ENCODE measurements at places on chromosomes 13 and 19. TPM values are rescaled to one million over a fixed set of nuclear protein-coding genes. Genes with fewer than 3 reads are reported as not detected.

Gene SLC17A7
- polyA plus RNA-seq = 0.60 TPM

Gene VSTM1
- polyA plus RNA-seq = 0.58 TPM

Gene LDLR
- 1.8 TPM for polyA plus RNA-seq

Gene CEBPA
- 2.6 TPM for polyA plus RNA-seq

Gene TGFB1
- 107 TPM for polyA plus RNA-seq

Gene LGALS14
- not detected for polyA plus RNA-seq

Gene GPR183
- polyA plus RNA-seq = 150 TPM

Gene RXFP2
- not detected for polyA plus RNA-seq

Gene TLE6
- polyA plus RNA-seq = 3.0 TPM

Gene NKG7
- 6.6 TPM for polyA plus RNA-seq

Gene GNA15
- polyA plus RNA-seq = 1.4 TPM

Gene CERS4
- 104 TPM for polyA plus RNA-seq

Gene TNFSF11
- 0.37 TPM for polyA plus RNA-seq

Gene ZNF284
- polyA plus RNA-seq = 3.4 TPM

Gene PDX1
- not detected for polyA plus RNA-seq

Gene SIGLEC8
- polyA plus RNA-seq = not detected

Gene JSRP1
- polyA plus RNA-seq = 2.1 TPM

Gene ZNF57
- polyA plus RNA-seq = 0.69 TPM

Gene TUBA3C
- not detected for polyA plus RNA-seq

Gene DNAAF3
- polyA plus RNA-seq = not detected

Gene VRK3
- polyA plus RNA-seq = 44.1 TPM

Gene SPHK2
- polyA plus RNA-seq = 14.2 TPM

Gene TEAD2
- polyA plus RNA-seq = 5.8 TPM

Gene KASH5
- 0.67 TPM for polyA plus RNA-seq

Gene SYCN
- not detected for polyA plus RNA-seq

Gene ZNF534
- polyA plus RNA-seq = 0.04 TPM

Gene OR7C1
- polyA plus RNA-seq = not detected

Gene WDR88
- not detected for polyA plus RNA-seq

Gene ZNF614
- 6.5 TPM for polyA plus RNA-seq

Gene ERICH4
- polyA plus RNA-seq = not detected

Gene ZGLP1
- 8.0 TPM for polyA plus RNA-seq

Gene SHD
- polyA plus RNA-seq = not detected

Gene ZNF320
- 14.5 TPM for polyA plus RNA-seq

Gene SYNE4
- 2.3 TPM for polyA plus RNA-seq

Gene C19orf33
- polyA plus RNA-seq = not detected

Gene SIGLEC10
- 75.4 TPM for polyA plus RNA-seq

Gene PRSS57
- not detected for polyA plus RNA-seq

Gene CYSLTR2
- polyA plus RNA-seq = 0.09 TPM

Gene CCNA1
- polyA plus RNA-seq = 0.15 TPM

Gene ZNF382
- polyA plus RNA-seq = 6.2 TPM

Gene ELSPBP1
- polyA plus RNA-seq = not detected

Gene PRTN3
- polyA plus RNA-seq = not detected

Gene FSD1
- 3.2 TPM for polyA plus RNA-seq

Gene PEX11G
- polyA plus RNA-seq = 0.13 TPM

Gene SPRYD7
- polyA plus RNA-seq = 1.9 TPM

Gene GGACT
- polyA plus RNA-seq = 3.2 TPM

Gene ZNF136
- 23.0 TPM for polyA plus RNA-seq

Gene CD33
- polyA plus RNA-seq = 0.78 TPM

Gene SULT2B1
- not detected for polyA plus RNA-seq

Gene ZNF793
- 4.1 TPM for polyA plus RNA-seq

Gene FLT3
- 0.10 TPM for polyA plus RNA-seq

Gene MEF2B
- polyA plus RNA-seq = 5.4 TPM

Gene CLEC11A
- 1.6 TPM for polyA plus RNA-seq

Gene RAB3A
- 5.3 TPM for polyA plus RNA-seq

Gene GTF2F1
- 41.0 TPM for polyA plus RNA-seq

Gene BCAM
- not detected for polyA plus RNA-seq

Gene PSG2
- not detected for polyA plus RNA-seq
